ENCODE measurements at places on chromosomes 7 and 10.
A peak's percentile ranks its signal among the peaks of the same experiment; 100 is the strongest.

DNA sequence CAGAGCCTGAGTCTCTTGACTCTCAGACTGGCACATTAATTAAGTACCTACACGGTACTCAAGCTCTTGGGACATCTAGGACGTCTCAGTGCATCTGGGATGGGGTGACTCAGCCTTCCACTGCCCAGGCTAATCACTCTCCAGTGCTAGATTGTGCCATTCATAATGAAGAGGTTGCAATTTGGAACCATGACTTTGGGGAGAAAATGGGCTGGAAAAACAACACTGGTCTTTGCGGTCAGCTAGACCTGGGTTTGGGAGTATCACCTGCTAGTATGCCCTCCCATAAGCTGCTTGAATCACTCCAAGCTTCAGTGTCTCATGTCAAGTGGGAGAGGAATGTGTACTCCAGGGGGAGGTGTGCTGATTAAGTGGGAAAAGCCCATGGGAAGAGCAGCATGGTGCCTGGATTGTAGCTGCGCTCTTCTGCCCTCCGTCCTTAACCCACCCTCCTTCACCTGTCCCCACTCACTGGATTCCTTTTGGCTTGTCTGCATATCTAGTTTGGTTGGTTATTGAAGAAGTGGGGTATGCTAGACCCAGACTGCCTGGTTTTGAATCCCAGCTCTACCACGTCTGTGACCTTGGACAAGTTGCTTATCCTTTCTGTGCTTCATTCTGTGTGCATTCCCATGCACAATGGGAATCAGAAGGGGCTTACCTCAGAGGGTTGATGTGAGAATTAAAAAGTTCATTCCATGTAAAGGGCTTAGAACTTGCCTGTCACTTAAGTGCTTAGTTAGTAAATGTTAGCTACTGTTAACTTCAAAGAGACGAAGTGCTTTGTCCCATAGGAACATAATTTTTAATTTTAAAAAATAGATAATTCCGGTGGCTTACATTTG, 3.8 kb downstream of the NFE2L3 start:
- DNase-seq = peak; percentile 67

DNA sequence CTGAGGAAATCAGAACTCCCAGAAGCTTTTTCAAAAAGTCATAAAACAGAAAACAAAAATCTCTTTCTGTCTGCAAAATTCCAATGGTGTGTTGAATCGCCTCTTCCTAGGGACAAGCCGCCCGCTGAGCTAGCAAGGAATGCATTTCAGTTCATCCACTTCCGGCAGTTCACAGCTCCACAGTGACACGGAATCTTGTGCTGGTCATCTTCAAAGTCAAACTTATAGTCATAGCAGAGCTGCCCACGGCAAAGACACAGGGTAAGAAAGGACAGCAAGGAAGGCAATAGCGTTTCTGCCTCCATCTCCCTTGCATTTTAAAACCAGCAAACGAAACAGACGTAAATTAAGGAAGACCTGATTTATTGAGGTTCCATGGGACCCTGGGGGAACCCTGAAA, 111.2 kb downstream of the GALNT11 start:
- DNase-seq = peak; percentile 31

DNA sequence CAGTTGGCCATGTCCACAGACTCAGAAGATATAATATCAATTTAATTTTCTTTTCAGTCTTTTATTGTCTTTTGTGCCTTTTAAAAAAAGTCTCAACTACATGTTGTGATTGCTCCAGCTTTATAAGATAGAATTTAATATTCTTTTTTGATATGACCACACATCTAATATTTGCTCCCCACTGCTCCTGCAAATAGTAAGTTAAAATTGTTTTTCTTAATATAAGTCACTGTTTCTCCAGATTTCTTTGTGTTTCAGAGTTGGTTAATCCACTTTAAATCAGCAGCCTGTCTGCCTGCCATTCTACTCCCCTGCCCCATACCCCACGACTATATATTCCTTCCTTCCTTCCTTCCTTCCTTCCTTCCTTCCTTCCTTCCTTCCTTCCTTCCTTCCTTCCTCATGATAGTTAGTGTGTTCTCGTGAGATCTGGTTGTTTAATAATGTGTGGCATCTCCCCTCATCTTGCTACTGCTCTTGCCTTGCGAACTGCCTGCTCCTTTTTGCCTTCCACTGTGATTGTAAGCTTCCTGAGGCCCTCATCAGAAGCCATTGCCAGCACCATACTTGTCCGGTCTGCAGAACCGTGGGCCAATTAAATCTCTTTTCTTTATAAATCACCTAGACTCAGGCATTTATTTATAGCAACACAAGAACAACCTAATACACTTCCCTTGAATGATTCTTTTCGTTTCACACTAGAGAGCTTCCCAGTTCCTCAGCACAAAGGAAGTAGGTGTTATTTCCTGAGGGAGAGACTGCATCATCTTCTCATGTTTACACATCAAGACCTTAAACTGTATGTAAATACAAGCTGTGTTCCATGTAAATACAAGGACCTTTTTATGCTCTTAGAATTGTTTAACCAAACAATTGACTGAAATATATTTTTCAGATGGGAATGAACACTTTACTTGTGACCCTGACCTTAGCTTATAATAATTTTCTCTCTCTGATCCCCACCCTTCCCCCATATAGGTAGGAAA, 24.5 kb downstream of the TAS2R16 start:
- DNase-seq = no peak

DNA sequence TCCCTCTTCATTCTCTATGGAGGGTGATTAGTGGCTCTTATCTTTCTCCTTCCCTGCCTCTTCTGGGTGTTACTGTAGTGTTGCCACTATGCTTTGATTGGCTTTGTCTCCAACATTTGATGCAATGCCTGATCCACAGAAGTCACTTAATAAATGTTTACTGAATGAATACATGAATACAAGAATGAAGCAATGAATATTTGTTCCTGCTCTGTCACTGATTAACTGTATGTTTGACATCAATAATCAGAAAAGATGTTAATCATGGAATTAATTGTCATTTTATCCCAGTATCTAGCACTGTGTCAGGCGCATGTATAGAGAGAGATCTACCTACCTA, 4.3 kb downstream of the ANK3 start:
- no peak for DNase-seq

DNA sequence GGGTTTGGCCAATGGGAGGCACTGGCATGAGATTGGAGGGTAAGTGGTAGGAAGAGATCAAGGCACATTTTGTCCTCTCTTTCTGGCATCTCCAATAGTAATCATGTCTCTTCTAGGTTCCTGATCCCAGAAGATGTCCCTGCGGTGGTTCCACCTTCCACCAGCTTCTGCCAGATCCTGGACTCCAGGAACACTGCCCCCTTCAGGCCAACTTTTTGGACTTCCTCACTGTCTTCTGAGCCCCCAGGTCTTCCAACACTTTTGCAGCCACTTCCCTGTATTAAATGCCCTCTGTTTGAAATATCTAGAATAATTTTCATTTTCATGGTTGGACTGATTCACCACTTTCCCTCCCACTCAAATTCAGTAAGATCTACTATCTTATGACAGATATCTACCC, 60.9 kb downstream of the BAMBI start:
- no peak for DNase-seq

Measured in IMR-90 (cell line).